ENCODE measurements at places on chromosomes 3 and 15.
A peak's percentile ranks its signal among the peaks of the same experiment; 100 is the strongest.

DNA sequence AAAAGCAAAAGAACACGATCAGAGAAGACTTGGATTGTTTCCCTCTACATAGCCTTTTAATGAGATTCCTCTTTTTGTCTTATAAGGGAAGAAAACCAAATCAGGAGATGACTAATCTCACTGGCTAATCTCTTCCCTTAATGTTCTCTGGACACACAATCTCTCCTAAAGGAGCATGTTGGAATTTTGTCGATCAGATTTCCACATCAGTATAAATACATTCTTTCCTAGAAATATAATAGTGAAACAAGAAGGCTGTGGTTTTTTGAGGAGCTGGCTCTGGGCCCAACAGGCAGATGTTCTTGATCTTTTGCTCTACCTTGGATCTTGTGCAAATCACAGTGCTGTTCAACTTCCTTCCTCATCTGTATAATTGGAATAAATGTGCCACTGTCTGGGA, 94.0 kb downstream of the GTPBP8 start:
- no peak for DNase-seq

- no peak for DNase-seq
Measured at GRCh38 chr15:63948436-63948835, 97.8 kb downstream of the DAPK2 start.

DNA sequence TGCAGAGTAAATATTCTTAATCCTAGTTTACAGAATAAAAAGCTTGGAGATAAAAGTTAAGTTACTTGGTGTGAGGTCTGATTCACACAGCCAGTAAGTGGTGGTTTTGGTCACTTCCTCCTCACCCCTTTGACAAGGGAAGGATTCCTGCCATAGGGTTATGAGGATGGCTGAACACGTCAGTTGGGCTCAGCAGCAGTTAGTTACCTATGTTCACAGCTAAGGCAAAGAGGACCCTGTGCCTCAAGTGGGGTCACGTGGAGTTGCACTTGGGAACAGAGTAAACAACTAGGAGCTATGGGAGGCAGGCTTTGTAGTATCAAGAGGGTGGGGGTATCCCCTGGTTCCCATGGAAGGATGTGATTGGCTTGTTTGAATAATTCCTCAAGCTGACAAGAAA, 232.2 kb downstream of the UBE2E2 start:
- DNase-seq, result no peak

DNA sequence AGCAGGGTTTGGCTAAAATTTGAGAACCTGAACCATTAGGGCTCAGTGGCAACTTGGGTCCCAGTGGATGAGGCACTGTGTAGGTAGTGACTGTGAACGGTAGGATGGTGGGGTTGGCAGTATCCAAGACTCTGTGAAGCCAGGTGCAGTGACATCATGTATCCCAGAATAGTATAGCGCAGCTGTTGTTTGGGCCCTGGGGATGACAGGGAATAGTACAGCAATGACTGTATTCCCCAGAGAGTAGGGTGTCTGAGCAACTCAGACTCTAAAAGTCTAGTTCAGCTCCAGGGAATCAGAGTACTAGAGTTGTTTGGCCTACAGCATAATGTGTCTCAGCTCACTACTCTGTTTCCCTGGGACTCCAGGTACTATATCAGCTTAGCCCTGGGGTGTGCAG, 20.7 kb upstream of the PPP2R3A start:
- DNase-seq, result no peak

DNA sequence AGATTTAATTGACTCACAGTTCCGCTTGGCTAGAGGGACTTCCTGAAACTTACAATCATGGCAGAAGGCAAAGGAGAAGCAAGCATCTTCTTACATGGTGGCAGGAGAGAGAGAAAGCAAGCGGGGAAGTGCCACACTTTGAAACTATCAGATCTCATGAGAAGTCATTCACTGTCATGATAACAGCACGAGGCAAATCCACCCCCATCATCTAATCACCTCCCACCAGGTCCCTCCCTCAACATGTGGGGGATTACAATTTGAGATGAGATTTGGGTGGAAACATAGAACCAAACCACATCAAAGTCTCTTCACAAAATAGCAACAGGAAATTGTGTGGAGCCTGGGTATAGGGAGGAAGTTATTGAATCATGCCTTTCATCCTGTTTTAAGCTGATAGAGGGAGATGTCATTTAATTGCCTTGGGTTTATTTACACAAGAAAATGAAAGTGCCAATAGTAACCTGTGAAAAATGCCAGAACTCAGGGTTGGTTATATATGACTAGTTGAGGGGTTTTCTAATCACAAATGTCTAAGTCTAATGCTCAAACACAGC, 624.8 kb upstream of the LMCD1 start:
- DNase-seq, result no peak

DNA sequence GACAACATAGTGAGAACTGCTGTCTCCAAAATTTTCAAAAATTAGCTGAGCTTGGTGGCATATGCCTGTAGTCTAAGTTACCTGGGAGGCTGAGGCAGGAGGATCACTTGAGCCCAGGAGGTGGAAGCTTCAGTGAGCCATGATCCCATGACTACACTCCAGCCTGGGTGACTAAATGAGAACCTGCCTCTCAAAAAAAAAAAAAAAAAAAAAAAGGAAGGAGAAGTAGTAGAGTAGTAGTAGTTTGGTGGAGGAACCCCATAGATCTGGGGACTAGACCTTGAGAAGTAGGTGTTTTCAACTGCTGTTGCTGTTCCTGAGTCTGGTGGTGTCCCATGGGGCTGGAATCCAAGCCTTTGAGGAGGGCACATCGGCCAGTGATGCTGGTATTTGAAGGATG, 38.4 kb upstream of the UBE2E2 start:
- DNase-seq, result no peak

- DNase-seq, result no peak
Measured at GRCh38 chr3:138263104-138263503, 66.5 kb downstream of the NME9 start.

DNA sequence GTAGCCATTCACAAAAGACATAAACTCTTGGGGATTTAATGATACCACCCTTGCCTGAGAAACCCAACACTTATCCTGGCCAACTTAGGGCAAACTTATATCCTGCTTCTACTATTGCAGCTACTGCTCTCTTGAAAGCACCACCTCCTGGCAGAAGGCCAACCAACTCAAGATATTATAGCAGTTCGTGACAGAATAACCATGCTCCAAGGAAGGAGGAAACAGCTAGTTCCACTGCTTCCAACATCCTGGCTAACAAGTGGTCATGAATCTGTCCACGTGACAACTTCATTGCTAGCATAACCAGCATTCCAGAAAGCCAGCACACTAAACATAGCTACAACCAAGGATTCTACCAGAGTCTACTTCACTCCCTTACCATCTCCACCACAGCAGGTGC, 1037.5 kb downstream of the TBL1XR1 start:
- DNase-seq, result no peak

GRCh38 chr3:146974001-146974400, 368.9 kb upstream of the PLSCR5 start:
- no peak for DNase-seq

GRCh38 chr3:84836961-84837360, 121.8 kb upstream of the CADM2 start:
- no peak for DNase-seq

DNA sequence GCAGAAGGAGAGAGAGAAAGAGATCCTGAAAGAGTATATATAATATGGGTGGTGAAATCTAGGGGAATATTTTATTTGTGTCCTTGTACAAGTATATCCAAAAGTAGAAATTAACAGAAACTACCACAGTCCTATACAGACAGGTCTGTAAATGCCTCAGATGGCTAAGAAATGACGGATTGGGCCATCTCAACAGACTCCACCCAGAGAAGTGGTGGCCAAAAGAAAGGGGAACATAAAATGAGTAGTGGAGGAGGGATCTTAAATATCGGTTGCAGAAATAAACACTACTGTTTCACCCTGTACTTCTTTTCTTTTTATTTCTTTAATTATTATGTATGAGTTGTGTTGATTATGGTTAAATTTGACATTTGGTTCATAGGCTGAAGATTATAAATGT, 47.7 kb downstream of the CCR3 start:
- DNase-seq, result no peak

GRCh38 chr3:17320266-17320665, 422.2 kb downstream of the TBC1D5 start:
- DNase-seq, result no peak

GRCh38 chr15:68795298-68795848, 25.3 kb downstream of the ANP32A start:
- DNase-seq, result peak; percentile 15

GRCh38 chr15:67745073-67746006, 80.0 kb upstream of the SKOR1 start:
- DNase-seq, result no peak

DNA sequence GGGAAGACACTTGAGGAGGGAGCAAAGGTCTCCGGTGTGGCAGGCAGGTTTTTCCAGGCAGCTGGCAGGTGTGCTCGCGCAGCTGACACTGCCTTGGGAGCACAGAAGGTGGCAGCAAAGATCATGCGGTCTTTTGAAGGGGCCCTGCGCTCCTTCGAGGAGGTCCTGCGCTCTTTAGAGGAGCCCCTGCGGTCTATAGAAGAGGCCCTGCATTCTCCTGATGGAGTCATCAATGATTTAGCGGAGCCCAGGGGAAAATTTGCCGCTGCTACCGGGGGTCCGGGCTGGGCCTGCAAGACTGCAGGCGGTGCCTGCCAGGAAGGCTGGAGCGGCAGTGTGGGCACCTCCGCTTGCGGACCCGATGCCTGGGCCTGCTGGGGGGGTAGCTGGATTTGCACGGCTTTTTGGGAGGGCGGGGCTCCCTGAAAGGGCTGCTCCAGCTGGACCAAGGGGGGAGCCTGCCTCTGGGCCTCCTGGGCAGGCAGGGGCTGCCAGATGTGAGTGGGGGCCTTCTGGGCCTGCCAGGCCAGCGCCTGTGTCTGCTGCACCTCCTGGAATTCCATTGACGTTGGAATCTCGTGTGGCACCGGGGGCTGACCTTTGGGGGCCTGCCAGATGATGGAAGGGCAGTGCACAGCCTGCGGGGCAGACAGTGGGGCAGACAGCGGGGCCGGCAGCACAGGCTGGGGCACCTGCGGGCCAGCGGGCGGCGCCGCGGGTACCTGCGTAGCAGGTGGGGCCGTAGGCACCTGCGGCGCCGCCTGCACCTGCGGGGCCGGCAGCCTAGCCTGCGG, 2.1 kb downstream of the MAGEL2 start:
- no peak for DNase-seq

GRCh38 chr3:8769088-8769822, at the start of gene OXTR:
Gene OXTR (minus strand): TSS chr3:8769613. CDS start chr3:8768187, 1,426 bp downstream.
- DNase-seq, result peak; percentile 32

- DNase-seq, result no peak
Measured at GRCh38 chr15:27479296-27480140, 508.5 kb downstream of the GABRG3 start.

DNA sequence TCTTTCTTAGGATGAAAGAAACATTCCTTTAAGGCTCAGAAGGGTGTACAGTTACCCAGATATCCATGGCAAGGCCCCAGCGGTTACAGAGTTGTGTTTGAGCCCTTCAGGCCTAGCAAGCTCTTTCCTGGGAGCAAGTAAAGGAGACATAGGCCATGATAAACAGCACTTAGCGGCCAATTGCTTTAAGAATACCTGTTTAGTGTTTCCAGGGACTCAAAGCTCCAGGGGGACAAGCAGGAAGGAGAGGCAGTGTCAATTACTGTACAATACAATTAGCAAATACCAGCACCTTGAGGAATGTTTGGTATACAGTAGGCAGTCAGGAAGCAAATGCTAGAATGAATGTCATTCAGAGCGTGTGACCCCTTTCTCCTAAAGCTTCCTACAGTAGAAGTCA, 176.3 kb upstream of the ICE2 start:
- DNase-seq, result no peak

DNA sequence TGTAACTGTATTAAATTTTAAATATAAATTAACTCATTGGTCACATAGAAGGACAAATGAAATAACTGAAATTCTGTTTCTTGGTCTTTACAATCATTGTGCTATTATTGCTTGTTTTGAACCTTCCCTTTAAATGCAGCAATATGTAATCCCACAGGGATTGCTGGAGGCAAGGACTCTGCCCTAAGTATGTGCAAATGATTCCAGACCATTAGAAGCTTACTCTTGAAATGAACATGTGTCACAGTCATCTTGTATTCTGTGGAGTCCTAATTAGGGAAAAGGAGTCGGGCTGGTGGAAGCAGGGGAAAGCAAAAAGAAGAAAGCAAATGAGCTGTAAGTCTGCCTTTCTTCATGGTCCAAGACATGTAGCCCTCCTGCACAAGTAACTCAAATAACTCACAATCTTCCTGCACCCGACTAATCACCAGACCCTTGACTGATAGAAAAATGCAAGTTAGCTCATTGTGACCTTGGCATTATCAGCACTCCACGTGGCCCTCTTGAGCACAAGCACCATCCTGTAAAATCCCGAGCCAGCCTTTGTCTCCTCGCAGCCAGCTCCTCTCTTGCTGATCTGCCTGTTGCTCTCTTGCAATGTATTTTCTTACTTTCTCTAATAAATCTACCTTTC, 2.3 kb upstream of the TMPRSS7 start:
- no peak for DNase-seq

GRCh38 chr3:177050501-177051237, 146.6 kb downstream of the TBL1XR1 start:
- DNase-seq, result peak; percentile 75

DNA sequence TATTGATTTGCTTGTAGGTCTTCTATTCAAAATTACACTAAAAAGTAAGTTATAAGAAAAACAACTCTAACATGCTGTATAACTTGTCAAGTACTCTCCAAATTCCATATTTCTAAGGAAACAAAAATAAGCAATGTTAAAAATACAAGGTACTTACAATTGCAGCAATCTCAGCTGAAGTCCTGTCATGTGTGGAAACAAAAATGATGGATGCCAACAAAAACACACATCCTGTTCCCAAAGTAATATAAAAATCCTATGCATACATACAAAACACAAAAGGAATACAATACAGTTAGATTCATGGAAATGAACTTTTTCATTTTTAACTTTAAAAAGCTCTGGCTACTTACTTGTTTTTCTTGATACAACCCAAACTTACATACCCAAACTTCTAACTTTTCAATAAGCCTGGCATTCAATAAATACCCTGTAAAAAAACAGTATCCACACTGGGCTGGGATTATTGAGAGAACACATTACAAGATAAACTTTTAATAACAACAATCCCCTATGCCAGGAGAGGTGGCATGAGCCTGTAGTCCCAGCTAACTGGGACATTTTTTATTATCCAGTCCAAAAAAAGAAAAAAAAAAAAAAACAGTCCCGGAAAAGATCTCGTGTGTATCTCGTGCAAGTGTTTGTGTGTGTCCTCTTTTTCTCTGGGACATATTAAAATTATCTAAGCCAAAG, 14.7 kb downstream of the CMTM6 start:
- DNase-seq, result no peak

- no peak for DNase-seq
Measured at GRCh38 chr3:141127344-141128125, 76.4 kb downstream of the SPSB4 start.

DNA sequence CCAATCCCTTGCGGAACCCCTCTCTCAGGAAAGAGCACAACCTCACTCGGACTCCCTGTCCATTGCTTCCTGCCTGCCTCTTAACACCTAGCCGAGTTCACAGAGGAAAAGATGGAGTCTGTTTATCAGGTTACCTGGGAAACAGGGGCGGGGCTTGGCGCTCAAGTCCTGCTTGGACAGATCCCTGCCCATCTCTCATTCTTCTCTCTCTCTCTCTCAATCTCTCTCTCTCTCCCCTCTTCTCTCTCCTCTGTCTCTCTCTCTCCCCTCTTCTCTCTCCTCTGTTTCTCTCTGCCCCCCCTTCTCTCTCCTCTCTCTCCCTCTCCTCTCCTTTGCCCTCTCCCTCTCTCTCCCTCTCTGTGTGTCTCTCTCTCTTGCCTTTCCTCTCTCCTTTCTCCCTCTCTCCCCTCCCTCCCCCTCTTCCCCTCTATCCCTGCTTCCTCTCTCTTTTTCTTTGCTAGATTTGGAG, at the start of gene EFHB:
TSS of gene EFHB (minus strand) at position 120 of the 469 bp plus-strand sequence. CDS start 199 bp downstream, outside the sequence.
- peak; percentile 59 for DNase-seq

Data from hematopoietic multipotent progenitor cell treated with erythropoietin and hydrocortisone succinate and interleukin-3 and kit ligand, for 17 days (in vitro differentiated cells).